ENCODE measurements at places on chromosomes 2 and 18.

DNA sequence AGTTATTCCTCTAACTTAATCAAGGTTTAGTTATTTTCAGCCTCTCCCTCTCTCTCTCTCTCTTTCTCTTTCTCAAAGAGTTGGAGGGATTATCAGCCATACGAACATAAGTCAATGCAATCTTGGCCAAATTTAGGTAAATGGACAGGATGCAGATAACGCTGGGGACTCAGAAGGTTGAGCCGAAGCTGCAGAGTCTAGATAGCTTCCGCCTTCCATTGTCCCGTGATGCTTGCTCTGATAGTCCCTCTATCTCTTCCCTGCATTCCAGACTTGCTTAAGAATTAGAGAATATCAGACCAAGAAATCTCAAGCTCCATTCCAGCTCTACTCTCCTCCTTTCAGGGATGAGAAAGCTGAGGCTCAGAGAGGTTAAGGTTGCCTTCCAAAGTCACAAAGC, 502.8 kb upstream of the TNP1 start:
- no peak for DNase-seq

DNA sequence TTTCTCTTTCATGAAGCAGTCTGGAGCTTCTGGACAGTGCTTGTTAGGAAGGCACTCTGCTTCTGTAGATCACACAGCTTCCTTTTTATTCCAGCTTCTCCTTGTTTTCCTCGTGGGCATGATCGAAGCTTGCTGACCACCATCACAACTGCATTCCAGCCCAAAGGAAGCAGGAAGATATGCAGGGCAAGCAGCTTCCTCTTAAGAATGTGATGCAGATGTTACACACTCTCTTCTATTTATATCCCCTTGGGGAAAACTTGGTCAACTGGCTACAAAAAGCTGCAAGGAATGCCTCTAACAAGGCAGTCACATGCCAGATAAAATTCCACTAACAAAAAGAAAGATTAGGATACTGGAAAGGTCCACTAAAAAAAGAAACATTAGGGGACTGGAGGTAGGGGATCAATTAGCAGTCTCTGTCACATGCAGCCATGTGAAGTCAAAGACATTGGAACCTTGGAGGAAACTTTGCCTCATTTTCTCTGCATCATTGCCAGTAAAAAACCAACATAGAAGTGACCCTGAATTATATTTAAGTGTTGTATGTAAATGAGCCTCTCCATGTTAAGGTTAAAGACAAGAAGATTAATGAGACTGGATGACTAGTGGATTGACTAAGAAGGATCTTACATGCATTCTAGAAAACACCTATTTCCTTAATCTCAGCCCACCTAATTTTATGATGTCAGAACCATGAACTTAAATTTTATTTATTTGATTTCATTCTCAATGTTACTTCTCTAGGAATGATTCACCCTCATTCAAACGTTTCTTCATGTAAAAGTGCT, 98.3 kb downstream of the NAB1 start:
- no peak for DNase-seq

GRCh38 chr2:21759819-21760218, 636.1 kb downstream of the TDRD15 start:
- no peak for DNase-seq

- DNase-seq = no peak
Observed at GRCh38 chr2:74297391-74297790, 45.8 kb downstream of the SLC4A5 start.

GRCh38 chr2:47664817-47665216, 118.1 kb upstream of the MSH6 start:
- DNase-seq = no peak

- no peak for DNase-seq
Observed at GRCh38 chr2:85649201-85650190, 18.5 kb downstream of the SFTPB start.
